ENCODE measurements at places on chromosomes 11 and 22.

DNA sequence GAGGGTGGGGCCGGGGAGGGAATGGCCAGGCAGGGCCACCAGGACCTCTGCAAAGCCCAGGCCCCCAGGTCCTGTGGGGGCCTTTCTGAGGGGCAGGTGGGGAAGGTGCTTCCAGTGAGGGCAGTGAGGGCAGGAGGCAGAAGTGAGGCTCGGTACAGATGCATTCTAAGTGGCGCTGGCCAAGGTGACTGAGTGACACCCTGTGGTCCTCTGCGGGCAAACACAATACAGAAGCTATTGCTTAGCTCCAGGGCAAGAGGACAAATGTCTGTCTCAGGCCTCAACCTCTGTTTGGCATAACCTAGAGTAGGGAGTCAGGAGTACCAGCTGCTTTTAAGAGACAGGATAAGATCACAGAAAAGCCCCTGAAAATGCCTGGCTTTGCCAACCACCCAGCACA is 31.3 kb downstream of the B3GAT1 start:
- no peak for DNase-seq

DNA sequence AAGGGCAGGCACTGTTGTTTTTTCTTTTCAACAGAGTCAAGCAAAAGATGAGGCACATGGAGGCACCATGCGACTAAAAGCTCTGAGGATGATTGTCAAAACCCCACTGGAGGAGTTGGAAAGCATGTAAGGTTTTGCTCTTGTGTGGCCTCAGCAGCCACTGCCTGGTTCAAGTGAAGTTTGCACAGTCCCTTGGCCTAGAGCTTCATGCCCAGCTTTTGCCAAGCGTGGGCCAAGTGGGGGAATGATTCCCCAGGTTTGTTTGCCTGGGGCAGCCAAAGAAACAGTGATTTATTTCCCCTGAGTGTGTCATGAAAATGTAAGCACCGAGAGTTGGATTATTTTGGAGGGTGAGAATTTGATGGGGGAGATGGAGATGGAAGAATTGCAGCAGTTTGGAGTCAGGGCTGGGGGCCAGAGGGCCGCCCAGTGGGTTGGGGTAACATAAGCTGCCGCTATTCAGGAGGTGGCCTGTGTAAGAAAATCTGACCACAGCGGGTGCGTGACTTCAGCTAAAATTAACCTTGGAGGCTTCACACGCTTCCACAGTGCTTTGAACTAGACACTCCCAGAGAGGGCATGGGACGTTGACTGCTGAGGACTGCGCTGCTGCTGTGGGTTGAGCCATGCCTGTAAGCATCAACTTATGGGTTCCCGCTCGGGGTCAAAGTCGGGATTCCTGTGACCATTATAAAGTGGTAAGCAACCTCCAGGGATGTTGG is 100.7 kb downstream of the NAV2 start:
- no peak for DNase-seq

DNA sequence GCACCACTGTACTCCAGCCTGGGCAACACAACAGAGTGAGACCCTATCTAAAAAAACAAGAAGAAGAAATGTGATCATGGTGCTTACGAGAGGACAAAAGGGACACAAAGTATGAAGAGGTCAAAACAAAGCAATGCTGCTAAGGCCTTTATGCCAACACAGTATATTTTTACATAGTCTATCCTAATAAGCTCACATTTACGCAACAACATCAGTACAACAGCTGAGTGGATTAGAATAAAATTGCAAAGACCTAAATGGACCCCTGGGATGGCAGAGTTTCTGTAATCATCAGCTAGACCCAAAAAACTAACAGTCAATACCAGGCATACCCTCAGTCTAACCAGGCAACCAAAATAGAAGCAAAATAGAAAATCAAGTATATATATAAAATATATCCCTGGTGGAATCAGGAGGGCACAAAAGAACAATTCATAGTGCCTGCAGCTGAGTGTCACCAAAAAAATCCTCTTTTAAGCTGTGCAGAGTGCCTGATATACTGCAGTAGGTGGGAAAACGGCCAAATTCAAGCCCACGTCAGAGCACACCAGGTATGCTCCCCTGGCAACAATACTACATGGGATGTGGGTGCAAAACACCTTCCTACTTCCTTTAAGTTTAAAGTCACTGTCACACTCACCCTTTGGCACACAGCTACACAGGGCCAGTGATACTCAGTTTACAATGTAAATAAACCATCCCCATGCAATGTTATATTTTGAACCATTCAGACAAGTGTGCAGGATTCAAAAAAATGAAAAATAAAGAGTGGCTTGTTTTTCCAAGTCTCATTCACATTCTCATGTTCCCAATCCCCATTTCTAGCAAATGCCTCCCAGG is 57.8 kb downstream of the RBFOX2 start:
- no peak for DNase-seq

- DNase-seq: no peak
Measured at GRCh38 chr11:92657226-92657625, 312.2 kb upstream of the MTNR1B start.

- DNase-seq: no peak
Measured at GRCh38 chr11:129733981-129734380, 81.7 kb upstream of the TMEM45B start.

DNA sequence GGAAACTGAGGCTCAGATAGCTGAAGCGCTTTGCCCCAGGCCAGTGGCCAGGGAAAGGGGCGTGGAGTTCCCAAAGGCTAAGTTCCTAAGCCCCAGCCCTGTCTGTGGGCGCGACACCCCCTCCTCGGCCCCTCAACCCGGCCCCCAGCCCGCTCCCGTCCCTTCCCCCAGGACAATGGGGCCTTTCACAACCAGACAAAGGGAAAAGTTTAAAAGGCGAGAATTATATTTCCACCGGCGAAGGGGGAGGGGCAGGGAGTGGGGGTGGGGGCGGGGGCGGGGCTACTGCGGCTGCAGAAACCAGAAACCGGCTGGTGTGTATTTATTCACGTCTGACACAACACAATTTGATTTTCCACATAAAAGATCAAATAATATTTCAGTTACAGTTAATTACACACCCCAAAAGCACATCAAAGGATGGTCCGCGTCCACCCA is 192.1 kb downstream of the MN1 start:
- DNase-seq: no peak

DNA sequence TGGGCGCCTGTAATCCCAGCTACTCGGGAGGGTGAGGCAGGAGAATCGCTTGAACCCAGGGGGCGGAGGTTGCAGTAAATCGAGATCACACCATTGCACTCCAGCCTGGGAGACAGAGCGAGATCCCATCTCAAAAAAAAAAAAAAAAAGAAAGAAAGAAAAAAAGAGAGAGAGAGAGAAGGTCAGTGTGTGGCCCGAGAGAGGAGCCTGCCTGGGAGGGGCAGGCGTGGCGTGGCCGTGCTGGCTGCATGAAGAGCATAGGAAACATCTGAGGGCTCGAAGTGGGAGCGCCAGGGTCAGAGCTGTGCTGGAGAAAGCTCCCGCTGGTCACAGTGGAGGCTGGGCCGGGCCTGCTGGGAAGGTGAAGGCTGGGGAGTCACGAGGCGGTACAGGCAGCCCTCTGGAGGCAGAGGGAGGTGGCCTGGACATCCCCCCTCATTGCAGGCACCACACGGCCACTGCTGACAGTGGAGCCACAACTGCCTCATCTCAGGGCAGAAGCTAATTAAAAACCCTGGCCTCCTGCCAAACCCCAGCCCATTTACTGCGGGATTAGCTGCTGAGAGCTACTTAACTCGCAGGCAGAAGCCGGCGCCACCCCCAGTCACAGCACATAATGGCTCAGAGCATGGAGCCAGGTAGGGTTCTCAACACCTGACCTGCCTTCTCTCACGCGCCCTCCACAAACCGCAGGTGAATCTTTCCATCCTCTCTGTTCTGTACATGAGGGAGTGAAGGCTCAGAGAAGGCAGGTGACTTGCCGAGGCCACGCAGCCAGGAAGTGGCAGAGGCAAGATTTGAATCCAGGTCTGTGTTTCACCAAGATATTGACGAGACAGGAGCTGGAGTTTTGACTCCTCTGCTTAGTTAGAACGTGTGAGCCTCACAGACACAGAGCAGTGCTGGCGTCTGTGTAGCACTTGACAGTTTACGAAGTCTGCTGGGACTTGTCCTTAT is 32.6 kb downstream of the NFAM1 start:
- DNase-seq: no peak

GRCh38 chr11:73237471-73238290 is 19.6 kb downstream of the P2RY2 start:
- no peak for DNase-seq

GRCh38 chr11:130144861-130145281 is 14.7 kb upstream of the ST14 start:
- no peak for DNase-seq

DNA sequence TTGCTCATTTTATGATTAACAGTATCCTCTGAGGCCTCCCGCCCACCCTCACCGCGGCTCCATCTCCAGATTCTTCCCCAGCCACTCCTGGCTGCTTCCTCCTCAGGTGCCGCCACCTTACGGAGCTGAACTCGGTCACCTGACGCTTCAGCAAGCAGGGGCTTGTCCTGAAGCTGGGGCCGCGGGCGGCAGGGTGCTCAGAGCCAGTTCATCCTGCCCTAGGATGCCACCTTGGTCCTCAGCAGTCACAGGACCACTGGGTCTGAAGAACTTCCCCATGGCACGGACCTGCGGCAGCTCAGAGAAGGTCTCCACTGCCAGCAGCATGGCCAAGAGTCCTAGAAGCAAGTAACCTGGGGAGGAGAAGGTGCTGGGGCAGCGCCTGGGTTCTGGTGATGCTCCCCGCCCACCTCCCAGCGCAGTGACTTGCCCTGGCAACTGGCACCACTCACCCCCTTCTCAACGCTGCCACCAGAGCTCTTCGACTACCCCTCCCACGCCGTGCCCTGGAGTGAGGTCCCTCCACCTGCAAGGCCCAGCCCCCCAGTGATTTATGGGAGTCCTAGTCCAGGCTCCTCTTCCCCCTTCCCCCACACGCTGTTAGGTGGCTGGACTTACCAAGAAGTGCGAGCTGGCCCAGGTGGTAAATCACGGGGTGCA is 2.6 kb downstream of the KCNK7 start:
- no peak for DNase-seq

DNA sequence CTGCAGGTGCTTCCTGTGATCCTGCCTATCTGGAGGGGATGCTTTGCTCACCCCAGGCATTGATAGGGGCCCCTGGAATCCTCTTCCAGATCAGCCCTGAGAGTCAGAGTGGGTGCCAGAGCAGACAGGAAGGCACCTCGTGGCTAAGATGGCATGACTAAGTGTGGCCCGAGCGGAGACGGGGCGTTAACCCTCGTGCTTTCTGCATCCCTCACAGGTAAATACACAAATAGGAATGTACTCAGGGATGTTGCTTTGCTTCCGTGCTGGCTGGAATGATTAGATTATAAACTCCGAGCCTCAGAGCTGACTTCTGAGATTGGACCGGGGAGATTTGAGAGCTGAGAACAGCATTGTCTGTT is 312.7 kb upstream of the B3GAT1 start:
- DNase-seq: no peak

GRCh38 chr11:79092791-79093353 is 348.0 kb downstream of the TENM4 start:
- DNase-seq: no peak

DNA sequence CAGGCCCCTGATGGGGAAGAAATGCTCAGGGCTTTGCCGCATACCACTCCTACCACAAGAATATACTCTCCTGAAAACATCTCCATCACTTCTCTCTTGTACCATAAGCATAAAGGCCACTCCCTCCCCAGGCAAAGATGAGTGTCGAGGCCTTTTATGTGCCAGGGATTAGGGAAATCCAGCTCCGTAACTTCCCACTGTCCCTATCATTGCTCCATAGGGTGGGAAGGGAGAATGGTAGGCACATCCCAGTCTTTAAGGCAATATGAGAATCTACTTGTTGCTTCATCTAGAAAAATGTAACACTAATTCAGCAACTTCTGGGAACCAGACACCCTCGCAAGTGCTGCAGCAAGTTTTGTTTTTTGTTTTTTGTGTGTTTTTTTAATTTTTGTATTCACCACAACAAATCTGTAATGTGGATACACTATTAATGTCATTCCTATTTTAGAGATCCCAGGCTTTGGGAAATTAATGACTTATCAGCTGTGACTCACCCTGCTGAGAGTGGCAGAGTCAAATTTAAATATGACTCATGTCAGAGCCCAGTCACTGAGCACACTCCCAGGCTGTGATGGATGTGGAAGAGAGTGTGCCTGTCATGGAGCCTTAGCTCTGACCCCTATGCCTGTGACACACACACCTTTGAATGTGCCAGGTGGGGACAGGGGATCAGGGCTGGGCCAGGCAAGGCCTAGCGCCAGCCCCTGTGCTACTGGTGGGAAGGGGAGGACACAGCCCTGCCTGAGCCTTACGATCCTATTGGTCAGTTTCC is 23.4 kb downstream of the PANX1 start:
- no peak for DNase-seq

DNA sequence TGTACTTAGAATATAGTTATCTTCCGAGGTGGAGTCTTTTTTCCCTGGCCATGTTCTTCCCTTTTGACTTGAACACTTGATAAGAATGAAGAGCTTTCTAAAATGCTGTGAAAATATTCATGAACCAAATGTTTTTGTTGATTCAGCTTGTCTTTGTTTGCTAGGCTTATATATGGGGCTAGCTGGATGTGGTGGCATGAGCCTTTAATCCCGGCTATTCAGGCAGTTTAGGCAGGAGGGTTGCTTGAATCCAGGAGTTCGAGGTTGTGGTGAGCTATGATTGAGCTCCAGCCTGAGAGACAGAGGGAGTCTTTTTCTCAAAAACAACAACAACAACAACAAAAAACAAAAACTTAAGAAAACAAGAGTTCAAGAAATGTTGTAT is 23.1 kb downstream of the CBL start:
- no peak for DNase-seq

- DNase-seq: no peak
Measured at GRCh38 chr11:48106166-48106565, 110.4 kb upstream of the OR4B1 start.
